Heart left ventricle (tissue), 16 donors: ENCODE measurements at places on chromosomes 6 and 20. TPM values are rescaled to one million over a fixed set of nuclear protein-coding genes. Genes with fewer than 3 reads are reported as not detected.

DNA sequence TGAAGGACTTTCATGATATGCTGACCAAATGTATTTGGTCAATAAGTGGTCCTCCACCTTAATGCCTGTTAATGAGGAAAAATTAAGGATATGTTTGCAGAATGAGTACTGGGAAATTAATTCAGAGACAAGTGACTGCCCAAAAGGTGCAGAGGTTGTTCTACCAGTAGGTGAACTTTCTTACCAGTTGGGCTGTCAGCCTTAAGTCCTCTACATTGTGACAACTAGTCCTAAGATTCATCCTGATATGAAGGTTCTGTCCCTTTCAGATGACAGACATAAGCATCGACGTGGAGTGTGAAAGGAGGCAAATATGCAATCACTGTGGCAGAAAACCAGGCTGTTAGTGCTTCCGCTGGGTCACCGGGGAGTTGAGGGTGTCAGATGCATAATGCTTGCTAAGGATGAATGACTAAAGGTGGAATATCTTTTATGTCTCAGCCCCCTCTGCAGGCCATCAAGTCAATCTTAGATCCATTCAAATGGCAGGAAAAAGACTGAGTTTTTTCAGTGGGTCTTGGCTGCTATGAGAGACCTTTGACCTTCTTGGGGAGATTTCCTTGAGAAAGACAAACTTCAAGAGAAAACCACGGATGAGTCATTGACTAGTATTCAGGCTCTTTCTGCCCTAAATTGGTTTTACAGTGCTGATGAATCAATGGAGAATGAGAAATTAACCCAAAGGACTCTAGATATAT, 226.0 kb downstream of the TPBG start:
- H3K4me3 ChIP-seq, result no peak overlapping the region
- H3K36me3 ChIP-seq, result no peaks in the 10 kb centered on the region
- no peak for DNase-seq
- no peak overlapping the region for H3K27ac ChIP-seq

NCOA6 gene
- 14.5 TPM for total RNA-seq

DNA sequence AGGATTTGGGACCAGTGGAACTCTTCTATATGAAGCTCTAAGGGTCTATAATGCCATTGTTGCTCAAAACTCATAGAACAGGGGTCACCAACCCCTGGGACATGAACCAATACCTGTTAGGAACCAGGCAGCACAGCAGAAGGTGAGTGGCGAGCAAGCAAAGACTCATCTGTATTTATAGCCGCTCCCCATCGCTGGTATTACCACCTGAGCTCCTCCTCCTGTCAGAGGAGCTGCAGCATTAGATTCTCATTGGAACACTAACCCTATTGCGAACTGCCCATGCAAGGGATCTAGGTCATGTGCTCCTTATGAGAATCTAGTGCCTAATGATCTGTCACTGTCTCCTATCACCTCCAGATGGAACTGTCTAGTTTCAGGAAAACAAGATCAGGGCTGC, 237.5 kb downstream of the C6orf118 start:
- H3K36me3 ChIP-seq, result no peaks in the 10 kb centered on the region
- H3K4me3 ChIP-seq, result no peak overlapping the region
- no peaks in the 10 kb centered on the region for H3K4me1 ChIP-seq
- no peak for DNase-seq

DNA sequence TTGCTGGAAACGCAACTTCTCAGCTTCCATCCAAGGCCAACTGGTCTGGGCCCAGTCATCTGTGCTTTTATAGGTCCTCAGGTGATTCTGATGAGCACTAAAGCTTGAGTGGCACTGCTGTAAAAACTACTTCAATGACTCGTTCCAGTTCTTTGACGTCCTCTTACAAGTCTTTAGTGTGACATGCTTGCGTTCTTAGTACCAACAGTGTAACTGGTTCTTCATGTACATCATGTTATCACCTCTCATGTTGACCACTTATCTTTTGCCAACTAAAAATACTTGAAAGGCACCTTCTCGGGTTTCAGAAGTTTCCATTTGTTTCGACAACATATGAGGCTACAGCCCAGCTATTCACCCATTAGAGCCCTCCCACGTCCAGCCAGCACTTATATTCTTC, 468.9 kb downstream of the PRKN start:
- H3K36me3 ChIP-seq, result peaks cover 6% of the 10 kb centered on the region
- H3K4me1 ChIP-seq, result no peaks in the 10 kb centered on the region
- no peak overlapping the region for H3K27ac ChIP-seq
- no peak for DNase-seq

GRCh38 chr20:24459733-24460132, 9.7 kb upstream of the SYNDIG1 start:
- peaks cover 14% of the 10 kb centered on the region for H3K27me3 ChIP-seq
- no peak overlapping the region for H3K4me3 ChIP-seq
- H3K4me1 ChIP-seq, result peaks cover 11% of the 10 kb centered on the region
- DNase-seq, result no peak

- no peak for DNase-seq
- H3K4me3 ChIP-seq, result no peak overlapping the region
- no peaks in the 10 kb centered on the region for H3K27me3 ChIP-seq
- H3K36me3 ChIP-seq, result peaks cover 7% of the 10 kb centered on the region
- H3K27ac ChIP-seq, result no peak overlapping the region
- peaks cover 1% of the 10 kb centered on the region for H3K4me1 ChIP-seq
Measured at GRCh38 chr6:118581489-118581959, 33.4 kb downstream of the PLN start.

DNA sequence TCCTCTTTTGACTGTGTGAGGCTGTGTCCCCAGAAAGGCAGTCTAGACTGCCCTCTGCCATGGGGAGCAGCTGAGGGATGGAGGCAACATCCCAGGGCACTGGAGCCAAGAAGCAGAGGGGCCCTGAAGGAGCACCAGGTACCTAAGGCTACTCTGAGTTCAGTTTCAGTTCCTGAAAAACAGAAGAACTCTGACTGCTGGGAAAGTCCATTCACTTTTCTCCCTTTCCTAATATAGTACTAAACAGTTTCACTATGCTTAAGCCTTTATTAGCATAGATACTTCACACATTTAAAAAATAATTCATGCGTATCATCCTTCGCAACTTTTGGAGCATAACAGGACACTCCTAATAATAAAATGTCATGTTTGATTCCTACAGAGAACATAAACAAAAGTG, 130.0 kb downstream of the FOXC1 start:
- no peaks in the 10 kb centered on the region for H3K4me1 ChIP-seq
- H3K36me3 ChIP-seq, result no peaks in the 10 kb centered on the region
- no peak overlapping the region for H3K4me3 ChIP-seq
- H3K27ac ChIP-seq, result no peak overlapping the region

DNA sequence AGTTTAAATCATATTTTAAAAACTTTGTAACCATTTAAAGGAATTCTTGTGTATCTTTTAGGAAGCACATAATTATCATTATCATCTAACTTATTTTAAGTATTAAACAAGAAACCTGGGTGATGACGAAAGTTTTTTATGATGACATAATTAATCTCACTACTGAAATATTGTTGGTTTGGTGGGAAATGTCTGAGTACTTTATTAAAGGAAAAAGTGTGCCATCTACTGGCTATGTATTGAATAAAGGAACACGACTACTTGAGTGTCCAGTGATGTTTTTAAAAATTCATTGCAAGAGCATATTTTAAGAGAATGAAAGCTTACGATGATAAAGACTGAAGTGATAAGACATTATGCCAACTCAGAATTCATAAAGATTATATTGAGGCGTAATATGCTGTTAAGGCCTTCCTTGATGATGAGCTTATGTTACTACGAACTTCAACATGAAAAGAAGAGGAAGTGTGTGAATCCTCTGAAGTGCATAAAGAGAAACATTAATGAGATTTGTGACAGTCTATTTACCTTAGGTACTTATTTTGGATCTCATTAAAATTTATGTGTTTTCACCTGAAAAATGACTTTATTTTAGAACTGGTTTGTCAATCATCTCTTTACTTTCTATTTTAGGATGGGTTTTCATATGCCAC, 12.0 kb upstream of the TRMT11 start:
- no peaks in the 10 kb centered on the region for H3K27me3 ChIP-seq
- peaks cover 20% of the 10 kb centered on the region for H3K36me3 ChIP-seq

SLC22A16 gene
- total RNA-seq, result 2.4 TPM

- H3K27me3 ChIP-seq, result no peaks in the 10 kb centered on the region
- H3K4me3 ChIP-seq, result no peak overlapping the region
- H3K27ac ChIP-seq, result no peak overlapping the region
- H3K36me3 ChIP-seq, result no peaks in the 10 kb centered on the region
Measured at GRCh38 chr6:134381959-134382358, 64.0 kb upstream of the SGK1 start.

WFDC10B gene
- total RNA-seq, result not detected

- H3K4me1 ChIP-seq, result peaks cover 41% of the 10 kb centered on the region
- peak overlapping the region; percentile 98 for H3K27ac ChIP-seq
- H3K27me3 ChIP-seq, result no peaks in the 10 kb centered on the region
- no peak for DNase-seq
Measured at GRCh38 chr6:30325873-30326525, 728 bp upstream of the TRIM39 start.

DNA sequence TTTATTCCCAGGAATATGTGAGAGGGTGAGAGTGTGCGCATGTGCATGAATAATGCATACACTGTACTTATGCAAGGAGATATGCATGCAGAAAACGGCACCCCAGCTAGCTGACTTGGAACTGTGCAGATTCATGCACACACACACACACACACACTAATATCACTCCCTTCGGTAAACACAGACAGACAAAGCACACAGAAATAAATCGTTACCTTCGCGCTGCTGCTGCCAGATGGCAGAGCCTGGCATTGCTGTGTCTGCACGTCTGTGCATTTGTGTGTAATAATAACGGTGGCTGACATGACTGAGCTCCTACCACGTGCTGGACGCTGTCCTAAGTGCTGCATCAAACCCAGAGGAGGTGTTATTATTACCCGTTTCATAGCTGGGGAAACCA, 36.8 kb downstream of the PREX1 start:
- H3K4me3 ChIP-seq, result no peak overlapping the region
- H3K27me3 ChIP-seq, result no peaks in the 10 kb centered on the region
- no peak for DNase-seq
- H3K36me3 ChIP-seq, result no peaks in the 10 kb centered on the region

DNA sequence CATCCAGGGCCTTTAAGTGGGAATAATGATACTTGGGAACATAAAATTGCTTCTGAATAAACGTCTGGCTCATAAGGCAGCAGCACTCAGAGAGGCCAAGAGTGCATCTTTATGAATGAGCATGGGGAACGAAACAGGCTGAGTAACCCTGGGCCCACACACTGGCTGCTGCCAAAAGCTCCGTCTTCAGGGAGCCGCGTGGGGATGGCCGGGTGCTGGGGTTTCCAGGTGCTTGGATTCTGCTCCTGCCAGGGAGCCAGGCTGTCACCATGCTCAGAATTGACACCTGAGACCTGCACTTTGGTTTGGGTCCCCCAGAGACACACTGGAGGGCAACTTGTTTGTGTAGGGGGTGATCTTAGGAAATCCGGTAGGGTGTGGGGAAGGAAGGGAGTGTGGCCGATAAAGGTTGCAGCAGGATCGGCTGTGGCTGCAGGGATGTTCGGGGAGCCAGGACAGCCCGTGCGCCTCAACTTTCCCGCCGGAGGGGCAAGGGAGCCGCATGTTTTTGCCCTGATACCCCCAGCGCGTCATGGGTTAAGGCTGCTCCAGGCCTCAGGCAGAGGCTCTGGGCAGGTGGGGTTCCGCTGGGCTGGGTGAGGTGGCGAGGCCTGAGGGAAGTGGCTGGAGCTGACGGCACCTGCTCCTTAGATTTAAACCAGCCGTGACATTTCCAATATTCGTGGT, 101.8 kb downstream of the YTHDF1 start:
- H3K27ac ChIP-seq, result no peak overlapping the region
- H3K4me3 ChIP-seq, result no peak overlapping the region
- no peaks in the 10 kb centered on the region for H3K27me3 ChIP-seq

DNA sequence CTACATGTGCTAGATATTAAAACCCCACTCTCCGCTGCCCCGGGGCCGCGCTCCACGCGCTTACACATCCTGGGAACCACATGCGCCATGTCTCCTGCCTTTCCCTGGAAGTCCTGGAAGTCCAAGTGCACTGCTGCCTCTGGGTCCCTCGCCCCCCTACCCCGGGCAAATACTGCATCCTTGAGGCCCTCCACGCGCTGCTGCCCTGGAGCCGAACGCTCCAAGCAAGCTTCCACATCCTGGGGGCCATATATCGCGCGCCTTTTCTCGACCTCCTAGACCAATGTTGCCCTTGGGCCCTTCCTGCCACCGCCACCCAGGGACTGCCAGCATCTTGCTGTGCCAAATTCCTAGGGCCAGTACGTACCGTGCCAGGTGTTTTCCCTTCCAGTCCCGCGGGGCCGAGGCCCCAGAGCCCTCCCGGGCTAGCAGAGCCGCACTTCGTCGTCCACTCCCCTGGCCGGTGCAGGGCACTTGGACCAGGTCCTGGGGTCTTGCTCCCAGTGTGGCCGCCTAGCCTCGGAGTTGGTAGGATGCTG, 779 bp upstream of the KCNG1 start:
- peak overlapping the region; percentile 56 for H3K4me3 ChIP-seq
- no peaks in the 10 kb centered on the region for H3K36me3 ChIP-seq
- H3K27me3 ChIP-seq, result peaks cover 48% of the 10 kb centered on the region
- no peaks in the 10 kb centered on the region for H3K4me1 ChIP-seq

- no peak overlapping the region for H3K4me3 ChIP-seq
- H3K27me3 ChIP-seq, result peaks cover 99% of the 10 kb centered on the region
Measured at GRCh38 chr6:1381481-1382330, 7.7 kb upstream of the FOXF2 start.

CCN6 gene
- not detected for total RNA-seq

DNA sequence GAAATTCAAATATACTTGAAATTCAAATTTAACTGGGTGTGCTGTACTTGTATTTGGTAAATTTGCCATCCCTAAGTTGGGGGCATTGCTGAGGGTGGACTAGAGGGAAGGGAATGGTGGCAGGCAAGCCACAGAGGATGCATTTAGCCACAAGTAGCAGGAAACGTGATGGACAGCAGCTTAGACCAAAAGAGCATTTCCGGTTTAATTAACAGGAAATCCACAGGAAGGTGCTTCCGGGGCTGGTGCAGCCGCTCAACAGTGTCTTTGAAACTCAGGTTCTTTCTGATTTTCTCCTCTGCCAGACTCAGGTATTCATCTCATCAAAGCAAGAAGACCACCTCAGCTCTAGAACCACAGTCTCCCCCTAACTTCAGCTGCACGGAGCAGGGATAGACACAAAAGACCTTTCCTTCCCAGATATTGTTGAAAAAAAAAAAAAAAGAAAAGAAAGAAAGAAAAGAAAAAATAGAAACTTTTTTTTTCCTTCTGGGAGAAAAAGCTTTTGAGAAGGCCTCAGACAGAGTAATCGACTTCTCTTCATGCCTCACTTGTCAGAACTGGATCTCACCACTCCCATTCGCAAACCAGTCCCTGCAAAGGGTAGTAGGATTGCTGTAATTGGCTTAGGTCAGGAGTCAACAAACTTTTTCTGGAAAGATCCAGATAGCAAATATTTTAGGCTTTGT, 8.0 kb upstream of the BCAS1 start:
- no peak for DNase-seq
- peaks cover 6% of the 10 kb centered on the region for H3K4me1 ChIP-seq
- no peaks in the 10 kb centered on the region for H3K36me3 ChIP-seq
- H3K4me3 ChIP-seq, result no peak overlapping the region

GRCh38 chr6:19803331-19804204, 33.6 kb upstream of the ID4 start:
- peak overlapping the region; percentile 96 for H3K27ac ChIP-seq
- no peaks in the 10 kb centered on the region for H3K36me3 ChIP-seq
- H3K4me3 ChIP-seq, result peak overlapping the region; percentile 12
- no peak for DNase-seq
- no peaks in the 10 kb centered on the region for H3K27me3 ChIP-seq
